Activated T-cell treated with anti-CD3 and anti-CD28 coated beads, Interleukin-2, amount 50 U/mL, for 24 hours (primary cell): ENCODE measurements at places on chromosomes 5 and 9.
A peak's percentile ranks its signal among the peaks of the same experiment; 100 is the strongest.

DNA sequence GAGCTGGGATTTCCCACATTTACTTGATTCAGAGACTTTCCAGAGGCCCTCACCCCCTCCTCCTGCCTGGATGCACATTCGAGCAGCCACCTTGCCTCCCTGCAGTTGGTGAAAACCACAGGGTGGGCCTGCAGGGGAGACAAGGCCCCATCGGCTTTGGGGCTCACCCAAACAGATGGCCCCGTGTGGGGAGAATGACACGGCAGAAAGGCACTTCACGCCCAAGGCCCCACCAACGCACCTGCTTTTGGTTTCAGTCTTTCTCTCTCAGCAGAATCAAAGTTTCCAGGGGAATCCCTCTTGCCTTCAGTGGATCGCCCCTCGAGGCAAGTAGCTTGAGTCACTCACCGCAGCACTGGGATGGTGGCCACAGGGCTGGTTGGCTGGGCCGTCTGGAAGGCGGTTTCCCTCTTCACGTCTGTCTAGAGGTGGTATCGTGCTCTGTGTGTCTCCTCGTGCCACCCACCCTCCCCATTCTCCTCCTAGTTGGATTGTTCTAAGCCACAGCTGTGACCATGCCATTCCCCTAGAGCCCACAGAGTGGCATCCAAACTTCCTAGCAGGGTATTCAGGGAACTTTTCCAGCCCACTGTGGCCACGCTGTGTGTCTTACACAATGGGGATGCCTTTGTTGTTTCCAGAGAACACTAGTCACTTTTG, 31.8 kb downstream of the SEC61B start:
- DNase-seq, result peak; percentile 86
- peaks cover 49% of the 10 kb centered on the region for H3K4me1 ChIP-seq
- peak overlapping the region; percentile 52 for H3K4me3 ChIP-seq
- peak overlapping the region; percentile 98 for H3K27ac ChIP-seq

DNA sequence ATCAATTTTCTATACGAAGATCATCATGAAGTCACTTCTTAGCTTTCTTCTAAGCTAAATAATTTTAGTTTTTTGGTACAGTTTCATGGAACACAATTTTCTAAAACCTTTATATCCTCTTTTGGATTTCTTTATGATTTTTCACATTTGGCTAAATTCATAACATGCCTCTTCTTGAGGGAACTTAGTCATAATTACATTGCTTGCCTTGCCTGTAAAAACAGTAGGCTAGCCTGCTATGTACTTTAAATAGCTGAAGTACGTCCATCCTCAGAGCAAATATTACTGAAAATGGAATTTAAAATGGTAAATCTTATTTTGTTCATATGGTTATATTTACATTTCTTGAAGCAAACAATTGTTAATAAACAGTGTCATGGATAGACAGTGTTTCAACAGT, 225.0 kb downstream of the VPS13A start:
- no peaks in the 10 kb centered on the region for H3K27me3 ChIP-seq
- no peak overlapping the region for H3K4me3 ChIP-seq
- H3K4me1 ChIP-seq, result no peaks in the 10 kb centered on the region
- no peak overlapping the region for H3K27ac ChIP-seq
- no peak for DNase-seq
- H3K36me3 ChIP-seq, result peaks cover 37% of the 10 kb centered on the region

GRCh38 chr5:29811914-29812679, 1381.4 kb upstream of the CDH6 start:
- H3K27ac ChIP-seq, result no peak overlapping the region
- no peaks in the 10 kb centered on the region for H3K36me3 ChIP-seq
- H3K4me3 ChIP-seq, result no peak overlapping the region
- no peak for DNase-seq

GRCh38 chr9:94813379-94813778, 86.9 kb downstream of the AOPEP start:
- no peak for DNase-seq
- no peaks in the 10 kb centered on the region for H3K27me3 ChIP-seq
- H3K27ac ChIP-seq, result no peak overlapping the region
- no peak overlapping the region for H3K4me3 ChIP-seq

- no peak overlapping the region for H3K27ac ChIP-seq
- H3K36me3 ChIP-seq, result no peaks in the 10 kb centered on the region
- peaks cover 29% of the 10 kb centered on the region for H3K27me3 ChIP-seq
- no peak overlapping the region for H3K4me3 ChIP-seq
Measured at GRCh38 chr5:76007904-76008303, 75.3 kb upstream of the SV2C start.

GRCh38 chr5:6424110-6424659, 24.5 kb upstream of the UBE2QL1 start:
- peaks cover 18% of the 10 kb centered on the region for H3K27me3 ChIP-seq
- H3K36me3 ChIP-seq, result no peaks in the 10 kb centered on the region

DNA sequence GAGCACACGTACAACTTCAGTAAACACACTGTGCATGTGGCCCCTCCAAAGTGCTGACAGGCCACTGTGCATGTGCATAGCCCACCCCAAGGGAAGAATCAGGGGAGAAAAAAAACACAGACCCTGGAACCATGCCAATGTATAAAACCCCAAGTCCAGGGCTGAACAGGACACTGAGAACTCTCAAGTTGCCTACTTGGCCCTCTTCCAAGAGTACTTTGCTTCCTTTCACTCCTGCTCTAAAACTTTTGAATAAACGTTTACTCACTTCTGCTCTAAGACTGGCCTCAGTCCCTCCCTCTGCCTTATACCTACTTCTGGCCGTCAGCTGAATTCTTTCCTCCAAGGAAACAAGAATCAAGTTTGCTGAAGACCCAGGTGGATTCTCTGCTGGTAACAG, 77.7 kb upstream of the NFIB start:
- H3K27me3 ChIP-seq, result no peaks in the 10 kb centered on the region
- no peak overlapping the region for H3K4me3 ChIP-seq
- DNase-seq, result no peak
- no peaks in the 10 kb centered on the region for H3K4me1 ChIP-seq
- no peak overlapping the region for H3K27ac ChIP-seq

- peaks cover 19% of the 10 kb centered on the region for H3K4me1 ChIP-seq
- H3K36me3 ChIP-seq, result no peaks in the 10 kb centered on the region
- H3K27ac ChIP-seq, result peak overlapping the region; percentile 71
- H3K4me3 ChIP-seq, result no peak overlapping the region
- peaks cover under 1% of the 10 kb centered on the region for H3K27me3 ChIP-seq
Measured at GRCh38 chr9:68904454-68904853, 109.5 kb downstream of the PRKACG start.

GRCh38 chr5:158848634-158849033, 251.1 kb downstream of the EBF1 start:
- H3K27me3 ChIP-seq, result peaks cover 5% of the 10 kb centered on the region
- no peaks in the 10 kb centered on the region for H3K36me3 ChIP-seq
- H3K4me1 ChIP-seq, result peaks cover 6% of the 10 kb centered on the region
- no peak for DNase-seq
- no peak overlapping the region for H3K27ac ChIP-seq

- no peak for DNase-seq
- no peaks in the 10 kb centered on the region for H3K36me3 ChIP-seq
- no peaks in the 10 kb centered on the region for H3K27me3 ChIP-seq
Measured at GRCh38 chr9:18137815-18138214, 336.1 kb upstream of the ADAMTSL1 start.

- H3K36me3 ChIP-seq, result no peaks in the 10 kb centered on the region
- H3K27ac ChIP-seq, result no peak overlapping the region
- no peak overlapping the region for H3K4me3 ChIP-seq
- DNase-seq, result no peak
- H3K27me3 ChIP-seq, result no peaks in the 10 kb centered on the region
- H3K4me1 ChIP-seq, result no peaks in the 10 kb centered on the region
Measured at GRCh38 chr5:107129051-107129450, 541.7 kb downstream of the EFNA5 start.

- no peak overlapping the region for H3K27ac ChIP-seq
- no peak for DNase-seq
- no peaks in the 10 kb centered on the region for H3K36me3 ChIP-seq
- no peaks in the 10 kb centered on the region for H3K4me1 ChIP-seq
- no peaks in the 10 kb centered on the region for H3K27me3 ChIP-seq
- no peak overlapping the region for H3K4me3 ChIP-seq
Measured at GRCh38 chr5:164277720-164278119, 772.3 kb downstream of the MAT2B start.

DNA sequence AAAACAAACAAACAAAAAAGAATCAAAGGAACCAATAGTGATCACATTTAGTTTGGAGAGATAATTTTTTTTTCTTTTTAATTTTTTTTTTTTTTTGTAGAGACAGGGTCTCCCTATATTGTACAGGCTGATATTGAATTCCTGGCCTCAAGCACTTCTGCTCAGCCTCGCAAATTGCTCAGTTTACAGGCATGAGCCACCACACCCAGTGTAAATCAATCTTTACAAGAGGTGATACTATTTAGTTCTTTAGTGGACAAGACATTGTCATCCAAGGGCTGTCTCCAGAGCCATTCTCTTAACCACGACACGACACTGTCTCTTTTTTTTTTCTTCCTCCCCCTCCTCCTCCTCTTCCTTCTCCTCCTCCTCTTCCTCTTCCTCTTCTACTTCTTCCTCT, 29.6 kb downstream of the ERAP2 start:
- H3K4me3 ChIP-seq, result no peak overlapping the region
- no peak overlapping the region for H3K27ac ChIP-seq
- no peak for DNase-seq

DNA sequence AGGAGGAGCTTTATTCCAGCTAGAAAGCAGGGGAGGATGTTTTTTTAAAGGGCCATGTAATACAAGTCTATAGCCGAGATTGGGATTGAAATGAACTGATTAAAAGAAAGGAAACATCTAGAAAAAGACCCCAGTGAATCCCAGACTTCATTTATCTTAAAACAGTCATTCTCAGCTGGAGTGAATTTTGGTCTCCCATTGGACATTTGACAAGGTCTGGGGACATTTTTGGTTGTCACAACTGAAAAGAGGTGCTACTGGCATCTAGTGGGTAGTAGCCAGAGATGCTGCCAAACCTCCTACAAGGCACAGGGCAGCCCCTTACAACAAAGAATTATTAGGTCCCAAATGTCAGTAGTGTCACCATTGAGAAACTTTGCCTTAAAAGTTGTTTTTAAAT, 16.3 kb upstream of the SPINK4 start:
- H3K27ac ChIP-seq, result no peak overlapping the region
- H3K36me3 ChIP-seq, result no peaks in the 10 kb centered on the region
- H3K27me3 ChIP-seq, result no peaks in the 10 kb centered on the region

GRCh38 chr9:70935856-70936255, 185.6 kb downstream of the TRPM3 start:
- H3K27me3 ChIP-seq, result no peaks in the 10 kb centered on the region
- no peak for DNase-seq

DNA sequence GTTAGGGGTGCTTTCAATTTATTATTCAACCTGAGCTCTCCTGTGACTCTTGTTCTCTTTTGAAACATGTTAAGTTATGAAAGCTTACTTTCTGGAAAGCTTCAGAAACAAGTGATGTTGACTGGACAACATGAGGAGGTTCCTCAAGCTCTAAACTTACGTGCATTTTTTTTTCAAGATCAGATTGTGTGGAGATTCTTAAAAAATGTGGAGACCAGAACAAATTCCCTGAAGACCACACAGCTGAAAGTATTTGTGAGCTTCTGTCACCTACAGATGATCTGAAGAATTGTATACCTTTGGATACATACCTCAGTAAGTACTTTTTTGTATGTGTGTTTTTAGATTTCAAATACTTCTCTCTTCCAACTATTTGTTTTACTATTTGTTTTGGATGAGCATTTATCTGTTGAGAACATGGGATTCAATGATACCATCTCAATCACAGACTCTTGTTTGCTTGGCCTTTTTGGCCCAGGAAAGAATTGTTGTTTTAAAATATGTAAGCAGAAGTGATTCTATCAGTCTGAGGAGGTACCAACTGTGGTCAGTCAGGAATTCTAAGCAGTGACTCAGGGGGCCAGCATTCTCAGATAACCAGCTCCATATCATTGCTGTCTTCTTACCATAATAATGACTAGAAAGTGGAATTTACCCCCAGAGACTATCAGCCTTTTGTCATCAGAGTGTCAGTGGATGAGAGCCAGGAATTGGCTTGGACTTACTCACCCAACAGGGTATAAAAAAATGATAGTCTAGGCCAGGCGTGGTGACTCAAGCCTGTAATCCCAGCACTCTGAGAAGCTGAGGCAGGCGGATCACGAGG, 34.4 kb upstream of the GLIPR2 start:
- DNase-seq, result no peak
- no peaks in the 10 kb centered on the region for H3K36me3 ChIP-seq
- no peak overlapping the region for H3K27ac ChIP-seq

- H3K4me1 ChIP-seq, result no peaks in the 10 kb centered on the region
- H3K36me3 ChIP-seq, result no peaks in the 10 kb centered on the region
- peaks cover 6% of the 10 kb centered on the region for H3K27me3 ChIP-seq
Measured at GRCh38 chr5:158923799-158924551, 175.7 kb downstream of the EBF1 start.

DNA sequence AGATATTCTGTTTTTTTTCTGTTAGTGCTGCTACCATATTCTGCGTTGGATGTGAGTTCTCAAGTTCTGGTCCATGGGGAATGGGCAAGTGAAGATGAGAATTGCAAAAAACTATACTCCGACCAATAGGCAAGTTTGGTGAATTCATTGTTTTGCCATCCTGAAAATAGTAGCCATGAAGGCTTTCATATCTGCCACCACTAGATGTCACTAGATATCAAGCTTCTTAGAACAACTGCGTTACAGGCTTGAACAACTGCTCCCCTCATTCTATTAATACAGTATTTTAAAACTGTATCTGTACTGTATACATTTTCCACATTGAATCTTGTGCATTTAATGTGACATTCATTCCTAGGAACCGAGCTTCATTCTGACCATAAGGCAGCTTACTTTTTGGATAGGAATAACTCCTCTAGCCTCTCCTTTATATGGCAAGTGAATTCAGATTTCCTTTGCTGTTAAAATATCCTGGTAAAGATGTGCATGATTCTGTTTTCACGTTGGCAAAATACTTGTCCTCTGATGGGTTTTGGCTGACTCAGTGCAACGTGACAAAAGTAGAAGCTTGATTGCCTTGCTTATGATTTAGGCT, 163.6 kb downstream of the SREK1 start:
- no peak for DNase-seq
- no peaks in the 10 kb centered on the region for H3K36me3 ChIP-seq
- H3K27ac ChIP-seq, result no peak overlapping the region
- no peak overlapping the region for H3K4me3 ChIP-seq
- peaks cover 10% of the 10 kb centered on the region for H3K27me3 ChIP-seq
- H3K4me1 ChIP-seq, result peaks cover 6% of the 10 kb centered on the region

DNA sequence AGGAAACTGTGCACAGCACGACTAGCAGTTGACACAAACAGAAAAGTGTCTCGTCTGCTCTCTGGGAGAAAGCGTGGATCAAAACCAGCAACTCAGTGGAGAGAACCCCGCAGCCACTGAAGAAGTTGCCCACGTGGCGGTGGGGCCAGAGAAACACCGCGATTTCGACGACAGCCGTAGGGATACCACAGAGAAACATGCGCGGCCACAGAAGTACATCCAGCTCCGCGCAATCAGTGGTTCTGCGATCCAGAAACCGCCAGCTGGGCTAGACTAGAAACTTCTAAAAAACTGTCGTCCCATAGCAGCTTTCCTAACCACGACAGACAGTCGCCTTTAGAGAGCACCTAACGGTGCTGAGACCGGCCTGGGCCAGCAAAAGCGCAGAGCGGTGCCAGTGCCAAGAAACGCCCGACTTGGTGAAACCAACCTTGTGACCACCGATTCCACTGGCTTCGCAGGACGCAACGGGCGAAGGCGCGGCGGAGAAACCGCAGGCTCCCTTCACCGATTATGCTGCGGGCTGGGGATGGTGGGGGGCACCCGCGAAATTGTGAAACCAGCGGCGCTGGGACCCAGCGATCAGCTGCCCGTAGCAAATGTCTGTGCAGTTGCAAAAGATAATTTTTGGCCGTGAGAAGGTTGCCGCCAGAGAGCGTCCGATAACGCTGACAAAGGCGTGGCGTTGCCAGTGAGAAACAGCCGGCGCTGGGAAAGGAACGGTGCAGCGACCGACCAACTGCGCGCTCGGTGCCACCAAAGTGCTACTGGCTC, 2.7 kb upstream of the ANXA2R start:
- H3K27me3 ChIP-seq, result no peaks in the 10 kb centered on the region
- peaks cover 57% of the 10 kb centered on the region for H3K4me1 ChIP-seq
- H3K36me3 ChIP-seq, result peaks cover 17% of the 10 kb centered on the region
- peak; percentile 78 for DNase-seq
- peak overlapping the region; percentile 99 for H3K27ac ChIP-seq
